ENCODE measurements at places on chromosomes 4 and X. TPM values are rescaled to one million over a fixed set of nuclear protein-coding genes. Genes with fewer than 3 reads are reported as not detected.

- no peak for DNase-seq
Observed at GRCh38 chrX:101484135-101484534, 1.1 kb upstream of the ARMCX4 start.

The TDO2 gene
- total RNA-seq = 6.2 TPM

The GABRG1 gene
- total RNA-seq = 1.0 TPM

GRCh38 chrX:47846040-47846439 lies 9.3 kb downstream of the ZNF81 start:
- no peak for DNase-seq

The SPIN2A gene
- total RNA-seq = 0.04 TPM

DNA sequence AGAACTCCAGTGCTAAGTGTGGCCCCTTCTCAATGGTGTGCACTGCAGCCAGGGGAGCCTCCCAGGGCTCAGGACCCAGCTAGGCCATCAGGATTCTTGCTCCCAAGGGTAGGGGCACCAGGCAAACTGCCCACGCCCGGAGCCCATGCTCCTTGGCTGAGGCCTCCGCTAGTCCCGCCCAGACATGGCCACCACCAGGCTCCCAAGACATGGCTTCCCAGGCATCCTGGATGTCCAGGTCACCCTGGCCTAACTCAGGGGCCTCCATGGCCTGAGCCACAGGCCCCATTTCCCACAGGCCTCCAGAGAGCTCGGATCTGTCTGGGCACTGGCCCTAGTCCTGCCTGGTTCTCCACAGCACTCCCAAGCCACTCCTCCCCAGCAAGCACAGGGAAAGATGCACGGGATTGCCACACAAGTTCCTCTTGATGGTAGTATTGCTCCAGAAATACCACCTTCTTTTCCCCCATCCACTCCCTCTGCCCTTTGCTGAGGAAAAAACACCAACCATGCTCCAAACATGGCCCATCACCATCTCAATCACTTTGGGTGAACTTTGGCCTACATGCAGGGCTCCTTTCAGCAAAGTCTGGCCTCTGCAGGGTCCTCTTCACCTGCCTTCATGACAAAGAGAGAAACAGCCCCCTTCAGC lies 274.7 kb upstream of the AGTR2 start:
- no peak for DNase-seq

DNA sequence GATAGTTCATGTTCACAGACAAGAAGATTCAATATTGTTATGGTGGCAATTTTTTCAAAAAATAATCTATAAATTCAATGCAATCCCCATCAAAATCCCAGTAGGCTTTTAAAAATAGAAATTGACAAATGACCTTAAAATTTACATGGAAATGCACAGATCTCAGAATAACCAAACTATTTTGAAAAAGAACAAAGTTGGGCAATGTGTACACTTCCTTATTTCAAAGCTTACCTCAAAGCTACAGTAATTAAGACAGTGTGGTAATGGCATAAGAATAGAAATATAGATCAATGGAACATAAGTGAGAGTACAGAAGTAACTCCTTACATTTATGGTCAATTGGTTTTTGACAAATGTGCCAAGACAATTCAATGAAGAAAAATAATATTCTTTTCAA lies 39.0 kb downstream of the FRMD7 start:
- DNase-seq = no peak

DNA sequence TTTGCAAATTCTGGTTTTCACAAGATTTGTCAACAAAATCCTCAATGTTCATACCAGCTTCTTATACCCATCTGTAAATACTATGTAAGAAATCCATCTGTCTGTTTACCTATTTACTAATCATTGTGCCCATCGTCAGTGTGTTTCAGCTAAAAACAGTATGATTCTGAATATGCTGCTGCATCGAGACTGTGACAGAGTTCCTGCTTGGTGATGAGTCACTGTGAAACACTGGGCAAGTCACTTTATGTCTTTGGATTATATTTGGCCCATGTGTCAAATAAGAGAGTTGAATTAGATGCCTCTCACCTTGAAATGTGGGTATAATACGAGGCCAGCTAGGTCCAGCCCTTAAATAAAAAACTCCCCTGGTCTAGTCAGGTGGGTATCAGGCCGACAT lies 79.3 kb downstream of the CBLL2 start:
- DNase-seq = no peak

- DNase-seq = no peak
Observed at GRCh38 chr4:63460075-63460474, 949.2 kb downstream of the TECRL start.

- no peak for DNase-seq
Observed at GRCh38 chr4:3467601-3468031, 4.5 kb downstream of the DOK7 start.

GRCh38 chrX:44305921-44306320 lies 37.6 kb downstream of the EFHC2 start:
- peak; percentile 28 for DNase-seq

GRCh38 chr4:104593019-104593418 lies 98.3 kb upstream of the CXXC4 start:
- no peak for DNase-seq

GRCh38 chrX:100083211-100083610 lies 326.9 kb downstream of the PCDH19 start:
- DNase-seq = no peak

The ETDB gene
- not detected for total RNA-seq

DNA sequence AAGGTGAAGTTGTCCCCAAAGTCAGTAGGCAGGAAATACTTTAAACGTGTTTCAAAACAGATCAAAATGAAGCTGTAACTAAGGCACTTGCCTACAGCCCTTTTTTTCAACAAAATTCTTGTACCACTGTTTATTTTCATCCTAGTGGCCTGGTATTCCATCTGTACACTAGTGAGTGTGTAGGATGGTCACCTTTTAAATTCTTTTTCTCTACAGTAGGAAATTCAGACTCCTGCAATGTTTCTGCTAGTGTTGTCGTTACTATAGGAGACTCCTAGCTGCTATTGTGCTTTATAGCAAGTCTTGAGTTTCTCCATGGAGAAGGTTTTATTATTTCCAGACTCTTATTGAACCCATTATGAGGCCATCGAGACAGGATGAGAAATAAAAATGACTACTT lies 7.0 kb upstream of the NHS start:
- no peak for DNase-seq

DNA sequence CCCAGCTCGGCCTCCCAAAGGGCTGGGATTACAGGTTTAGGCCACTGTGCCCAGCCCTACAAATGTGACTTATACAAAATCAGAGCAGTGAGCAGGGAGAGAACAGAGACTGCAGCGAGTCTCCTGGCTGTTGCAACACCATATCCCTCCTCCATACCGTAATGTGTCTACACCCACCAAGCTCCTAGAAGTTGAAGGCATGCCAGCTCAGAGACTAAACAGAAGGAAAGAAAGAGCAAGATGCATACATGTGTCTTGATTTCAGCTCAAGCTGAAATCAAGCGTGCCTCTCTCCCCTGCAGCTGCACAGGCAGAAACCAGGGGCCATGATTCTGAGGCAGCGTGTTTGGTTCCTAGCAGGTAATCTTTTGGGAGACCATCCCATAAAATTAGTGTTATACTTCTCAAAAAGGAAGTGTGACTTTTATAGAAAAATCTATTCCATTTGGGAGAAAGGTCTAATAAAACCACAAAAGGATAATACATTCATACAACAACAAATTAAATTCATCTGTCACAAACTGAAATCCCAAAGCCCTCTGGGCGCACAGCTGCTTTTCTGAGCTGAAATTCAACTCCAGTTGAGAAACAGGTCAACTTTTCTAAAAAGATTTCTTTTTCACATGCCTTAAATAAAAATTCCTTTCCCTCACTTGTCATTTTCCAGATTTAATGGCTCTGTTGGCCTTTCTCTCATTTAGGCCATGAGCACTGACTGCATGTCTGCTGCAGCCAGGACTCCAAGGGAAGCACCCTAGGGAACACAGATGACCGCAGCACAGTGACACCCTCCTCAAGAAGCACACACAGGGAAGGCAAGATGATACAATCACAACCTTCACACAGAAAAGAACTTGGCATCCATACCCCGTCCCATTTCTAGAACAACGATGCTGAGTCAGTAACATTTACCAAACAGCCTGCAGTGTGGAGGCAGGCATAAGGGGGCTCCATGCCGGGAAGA lies 34.4 kb downstream of the AFAP1 start:
- DNase-seq = peak; percentile 74

The ASB5 gene
- 0.37 TPM for total RNA-seq
